ENCODE measurements at places on chromosomes 3 and 15. TPM values are rescaled to one million over a fixed set of nuclear protein-coding genes. Genes with fewer than 3 reads are reported as not detected.

The KCTD6 gene
- total RNA-seq: 8.8 TPM

The RETNLB gene
- total RNA-seq: not detected

The SERPINI2 gene
- total RNA-seq: 1.5 TPM

The CYP19A1 gene
- total RNA-seq: 0.52 TPM

The TM4SF18 gene
- 3.0 TPM for total RNA-seq

The HMG20A gene
- 37.1 TPM for total RNA-seq

The MOBP gene
- total RNA-seq: not detected

The UQCC5 gene
- total RNA-seq: 2.0 TPM

DNA sequence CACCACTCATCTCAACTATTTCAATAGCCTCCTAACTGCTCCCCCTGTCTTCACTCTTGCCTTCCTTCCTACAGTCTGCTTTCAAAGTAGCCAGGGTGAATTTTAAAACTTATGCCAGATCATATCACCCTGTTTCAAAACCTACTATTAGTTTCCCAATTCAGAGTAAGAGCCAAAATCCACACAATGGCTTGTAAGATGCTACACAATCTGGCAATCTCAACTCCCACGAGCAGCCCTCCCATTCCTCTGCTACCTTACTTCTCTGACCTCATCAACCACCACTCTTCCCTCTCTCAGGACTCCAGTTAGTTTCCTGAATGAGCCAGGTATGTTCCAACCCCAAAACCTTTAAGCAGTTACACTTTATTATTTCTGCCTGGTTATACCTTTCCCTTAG lies 62.5 kb downstream of the VPS13C start:
- no peak for DNase-seq
- H3K4me1 ChIP-seq: no peaks in the 10 kb centered on the region
- H3K4me3 ChIP-seq: no peak overlapping the region
- H3K27me3 ChIP-seq: no peaks in the 10 kb centered on the region

DNA sequence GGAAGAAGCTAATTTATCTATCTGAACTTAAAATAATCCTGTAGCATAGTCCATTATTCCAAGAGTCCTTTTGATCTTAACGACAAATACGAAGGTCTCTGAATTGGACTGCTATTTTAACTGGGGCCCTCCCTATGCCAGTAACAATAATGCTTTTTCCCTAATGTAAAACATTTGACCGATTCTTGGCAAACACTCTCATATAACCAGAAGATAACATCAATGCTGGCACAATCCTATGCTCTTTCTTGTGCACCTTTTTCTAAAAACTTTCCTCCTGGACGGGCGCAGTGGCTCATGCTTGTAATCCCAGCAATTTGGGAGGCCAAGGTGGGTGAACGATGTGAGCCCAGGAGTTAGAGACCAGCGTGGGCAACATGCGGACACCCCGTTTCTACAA lies 3.9 kb downstream of the LRRFIP2 start:
- peaks cover 49% of the 10 kb centered on the region for H3K4me1 ChIP-seq
- DNase-seq: no peak
- H3K4me3 ChIP-seq: no peak overlapping the region
- peaks cover 3% of the 10 kb centered on the region for H3K36me3 ChIP-seq
- no peaks in the 10 kb centered on the region for H3K27me3 ChIP-seq

DNA sequence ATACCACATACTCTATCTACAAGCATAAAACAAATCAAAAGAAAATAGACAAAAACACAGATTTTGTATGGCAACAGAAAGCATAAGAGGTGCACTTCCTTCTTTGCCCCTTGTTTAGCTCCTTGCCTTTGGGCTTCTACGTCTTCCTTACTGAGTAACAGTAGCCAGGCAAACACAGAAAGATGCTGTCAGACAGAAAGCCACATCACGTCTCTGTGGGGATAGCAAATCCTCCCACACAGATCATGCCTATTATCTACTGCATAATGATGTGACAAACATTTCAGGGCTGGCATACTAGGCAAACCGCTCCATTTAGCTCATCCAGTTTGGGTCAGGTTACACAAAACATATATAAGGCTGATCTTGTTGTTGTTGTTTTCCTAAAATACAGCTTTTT lies 92.7 kb downstream of the BOC start:
- peaks cover 7% of the 10 kb centered on the region for H3K36me3 ChIP-seq
- no peak overlapping the region for H3K4me3 ChIP-seq
- no peak for DNase-seq
- no peaks in the 10 kb centered on the region for H3K4me1 ChIP-seq
- H3K27ac ChIP-seq: no peak overlapping the region

DNA sequence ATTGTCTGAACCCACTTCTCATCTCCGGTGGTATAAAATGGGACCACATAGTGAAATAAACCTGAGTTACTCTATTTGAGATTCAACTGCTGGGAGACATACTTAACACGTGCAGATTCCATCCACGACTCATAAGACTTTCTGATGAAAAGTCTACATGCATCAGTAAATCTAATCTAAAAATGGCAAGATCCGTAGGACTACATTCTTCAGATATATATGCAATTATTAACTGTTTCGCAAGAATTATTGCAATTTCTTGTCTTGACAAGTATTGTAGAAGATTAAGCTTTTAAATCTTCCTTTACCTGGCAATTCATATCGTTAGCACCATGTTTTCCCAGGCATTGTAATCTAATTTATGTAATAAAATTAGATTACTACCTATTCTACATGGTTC lies 718.7 kb upstream of the CBLB start:
- H3K4me3 ChIP-seq: no peak overlapping the region
- H3K4me1 ChIP-seq: no peaks in the 10 kb centered on the region
- H3K27ac ChIP-seq: no peak overlapping the region
- H3K27me3 ChIP-seq: no peaks in the 10 kb centered on the region
- no peak for DNase-seq

DNA sequence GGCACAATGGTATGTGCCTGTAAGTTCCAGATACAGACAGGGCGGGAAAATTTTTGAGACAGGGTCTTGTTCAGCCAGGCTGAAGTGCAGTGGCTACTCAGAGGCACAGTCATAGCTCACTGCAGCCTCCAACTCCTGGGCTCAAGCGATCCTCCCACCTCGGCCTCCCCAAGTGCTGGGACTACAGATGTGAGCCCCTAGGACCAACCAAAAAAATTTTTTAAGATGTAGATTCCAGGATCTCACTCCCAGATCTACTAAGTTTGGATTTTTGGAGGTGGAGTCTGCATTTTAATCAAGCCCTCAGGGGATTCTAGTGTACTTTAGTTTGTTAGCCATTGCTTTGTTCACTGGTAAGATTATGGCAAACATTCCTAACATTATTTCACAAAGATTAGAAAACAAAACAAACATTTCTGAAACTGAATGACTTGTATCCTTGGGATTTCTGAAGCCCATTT lies 2.7 kb downstream of the LIPH start:
- DNase-seq: no peak
- no peaks in the 10 kb centered on the region for H3K27me3 ChIP-seq
- H3K4me1 ChIP-seq: no peaks in the 10 kb centered on the region
- H3K27ac ChIP-seq: peak overlapping the region; percentile 70
- no peaks in the 10 kb centered on the region for H3K36me3 ChIP-seq

DNA sequence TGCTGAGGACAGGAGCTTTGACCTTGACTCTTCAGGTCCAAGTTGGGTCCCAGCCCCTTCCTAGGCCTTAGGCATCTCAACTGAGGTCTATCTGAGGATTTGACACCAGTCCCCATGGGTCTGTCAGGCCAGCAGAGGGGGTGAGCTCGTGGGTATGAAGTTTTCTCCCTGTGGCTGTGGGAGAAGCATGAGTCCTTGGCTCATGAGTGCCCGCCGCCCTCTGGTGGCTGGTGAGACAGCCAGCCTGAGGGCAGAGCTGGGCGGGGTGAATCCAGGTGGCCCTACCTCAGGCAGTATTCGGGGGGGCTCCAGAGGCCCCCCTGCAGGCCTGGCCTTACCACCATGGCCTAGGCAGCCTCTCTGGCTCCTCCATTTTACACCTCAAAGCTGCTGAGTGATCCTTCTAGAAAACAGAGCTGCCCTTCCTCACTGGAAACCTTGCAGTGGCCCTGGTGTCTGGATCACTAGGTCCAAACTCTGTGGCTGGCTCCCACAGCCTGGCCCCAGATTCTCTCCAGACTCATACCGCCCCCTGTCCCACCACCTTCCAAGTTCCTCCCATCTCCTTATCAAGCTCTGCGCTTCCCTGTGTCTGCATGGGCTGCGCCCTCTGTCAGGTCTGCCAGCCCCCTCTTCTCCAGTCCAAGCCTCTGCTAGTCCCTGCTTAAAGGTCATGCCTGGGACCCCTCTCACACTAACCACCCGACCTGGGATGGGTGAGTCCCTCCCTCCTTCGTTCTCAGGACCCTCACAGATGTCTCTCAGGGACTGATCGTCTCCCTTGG lies 16.1 kb downstream of the SH2D7 start:
- H3K27me3 ChIP-seq: no peaks in the 10 kb centered on the region
- H3K4me3 ChIP-seq: no peak overlapping the region
- no peaks in the 10 kb centered on the region for H3K36me3 ChIP-seq
- DNase-seq: peak; percentile 87
- peaks cover 18% of the 10 kb centered on the region for H3K4me1 ChIP-seq

DNA sequence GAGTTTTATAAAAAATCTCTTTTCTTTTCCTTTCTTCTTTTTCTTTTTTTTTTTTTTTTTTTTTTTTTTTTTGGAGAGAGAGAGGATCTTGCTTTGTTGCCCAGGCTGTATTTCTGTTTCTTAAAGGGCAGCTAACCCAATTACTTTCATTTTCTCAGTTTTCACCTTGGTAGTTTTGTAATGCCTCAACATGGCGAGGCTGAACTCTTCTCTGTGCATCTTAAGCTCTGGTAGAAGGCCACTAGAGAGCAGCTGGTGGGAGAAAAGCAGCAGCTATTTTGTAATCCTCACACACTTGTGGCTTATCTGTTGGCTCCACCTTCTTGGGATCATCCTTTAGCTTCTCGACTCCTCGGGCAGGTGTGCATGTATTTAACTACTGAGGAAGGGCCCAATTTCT lies 152.2 kb upstream of the MEIS2 start:
- H3K27ac ChIP-seq: no peak overlapping the region
- H3K27me3 ChIP-seq: no peaks in the 10 kb centered on the region
- no peak overlapping the region for H3K4me3 ChIP-seq
- H3K4me1 ChIP-seq: no peaks in the 10 kb centered on the region
- DNase-seq: no peak

DNA sequence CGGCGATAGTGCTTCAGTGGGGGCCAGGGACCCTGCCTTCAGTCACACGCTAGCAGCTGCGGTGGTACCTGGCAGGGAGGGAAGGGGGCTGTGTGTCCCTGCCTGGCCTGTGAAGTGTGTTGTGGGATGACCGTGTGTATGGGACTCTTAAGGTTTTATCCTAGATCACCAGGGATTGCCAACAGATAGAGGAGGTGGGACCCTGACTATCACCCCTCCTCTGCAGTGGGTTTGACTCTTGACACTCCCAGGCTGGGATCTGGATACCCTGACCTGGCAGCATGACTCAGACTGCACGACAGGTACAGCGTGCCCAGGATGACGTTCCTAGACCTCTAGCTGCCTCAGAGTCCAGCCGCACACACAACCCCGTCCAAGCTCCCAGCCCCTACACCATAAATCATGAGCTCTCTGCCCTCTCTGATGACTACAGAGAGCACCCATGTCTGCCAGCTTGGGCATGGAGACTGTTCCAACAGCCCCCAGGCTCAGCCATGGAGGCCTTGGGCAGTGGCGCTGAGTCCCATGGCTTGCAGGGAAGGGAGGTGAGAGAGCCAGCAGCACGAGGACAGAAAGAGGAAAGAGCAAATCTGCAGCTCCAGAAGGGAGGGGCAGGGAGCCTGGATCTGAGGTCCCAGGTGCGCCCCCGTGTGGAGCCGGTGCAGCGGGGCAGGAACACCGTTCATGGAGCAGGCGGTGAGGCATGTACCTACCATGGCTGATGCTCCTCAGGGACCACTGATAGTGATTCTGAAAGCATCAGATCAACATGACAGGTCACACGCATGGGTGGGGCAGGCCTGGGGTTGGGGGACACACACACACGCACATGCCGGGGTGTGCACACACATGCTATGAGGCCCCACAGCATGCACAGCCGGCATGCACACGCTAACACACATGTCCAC lies 71.0 kb downstream of the ADAMTS7 start:
- no peak overlapping the region for H3K4me3 ChIP-seq
- H3K4me1 ChIP-seq: no peaks in the 10 kb centered on the region
- peak; percentile 68 for DNase-seq
- H3K36me3 ChIP-seq: no peaks in the 10 kb centered on the region

DNA sequence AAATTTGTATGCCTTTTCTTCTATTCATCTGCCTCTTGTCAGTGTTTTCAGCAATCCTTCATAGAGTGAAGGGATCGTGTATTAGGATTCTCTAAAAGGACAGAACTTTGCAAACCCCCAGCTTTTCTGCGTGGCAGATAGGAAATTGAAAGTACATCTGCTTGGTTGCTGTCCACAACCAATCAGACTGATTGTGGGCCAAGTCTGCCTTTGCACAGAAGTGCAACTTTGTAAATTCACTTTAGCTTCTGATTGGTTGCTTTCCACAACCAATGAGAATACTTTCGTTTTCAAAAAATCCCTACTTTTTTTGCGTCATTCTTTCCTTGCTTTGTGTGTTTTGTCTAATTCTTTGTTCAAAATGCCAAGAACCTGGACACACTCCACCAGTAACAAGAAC lies 847.4 kb downstream of the FHIT start:
- no peaks in the 10 kb centered on the region for H3K4me1 ChIP-seq
- H3K27ac ChIP-seq: no peak overlapping the region
- no peaks in the 10 kb centered on the region for H3K36me3 ChIP-seq
- DNase-seq: no peak
- no peaks in the 10 kb centered on the region for H3K27me3 ChIP-seq

GRCh38 chr3:160331127-160331937 lies 67.7 kb downstream of the IFT80 start:
- no peaks in the 10 kb centered on the region for H3K27me3 ChIP-seq
- DNase-seq: no peak
- no peaks in the 10 kb centered on the region for H3K4me1 ChIP-seq

GRCh38 chr3:144403040-144403457 lies 431.4 kb downstream of the DIPK2A start:
- H3K4me1 ChIP-seq: no peaks in the 10 kb centered on the region
- H3K4me3 ChIP-seq: no peak overlapping the region
- DNase-seq: no peak
- no peaks in the 10 kb centered on the region for H3K36me3 ChIP-seq
- no peak overlapping the region for H3K27ac ChIP-seq
- H3K27me3 ChIP-seq: no peaks in the 10 kb centered on the region

DNA sequence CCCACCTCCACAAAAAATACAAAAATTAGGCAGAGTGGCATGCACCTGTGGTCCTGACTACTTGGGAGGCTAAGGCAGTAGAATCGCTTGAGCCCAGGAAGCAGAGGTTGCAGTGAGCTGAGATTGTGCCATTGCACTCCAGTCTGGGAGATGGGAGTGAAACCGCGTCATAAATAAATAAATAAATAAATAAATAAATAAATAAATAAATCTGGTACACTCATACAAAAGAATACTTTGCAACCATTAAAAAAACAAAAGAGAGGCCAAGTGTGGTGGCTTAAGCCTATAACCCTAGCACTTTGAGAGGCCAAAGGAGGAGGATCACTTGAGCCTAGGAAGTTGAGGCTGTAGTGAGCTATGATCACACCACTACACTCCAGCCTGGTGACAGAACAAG lies 28.0 kb downstream of the MESP1 start:
- no peaks in the 10 kb centered on the region for H3K36me3 ChIP-seq
- no peak for DNase-seq
- no peak overlapping the region for H3K27ac ChIP-seq
- H3K27me3 ChIP-seq: no peaks in the 10 kb centered on the region

- no peak for DNase-seq
- H3K27me3 ChIP-seq: peaks cover 67% of the 10 kb centered on the region
- H3K4me3 ChIP-seq: peak overlapping the region; percentile 27
- peak overlapping the region; percentile 89 for H3K27ac ChIP-seq
- H3K4me1 ChIP-seq: peaks cover 41% of the 10 kb centered on the region
These were observed 10.0 kb downstream of the GATA2 start for GRCh38 chr3:128482666-128483656.

Data from upper lobe of left lung (tissue), 6 donors.